ENCODE measurements at places on chromosomes 4 and X.

DNA sequence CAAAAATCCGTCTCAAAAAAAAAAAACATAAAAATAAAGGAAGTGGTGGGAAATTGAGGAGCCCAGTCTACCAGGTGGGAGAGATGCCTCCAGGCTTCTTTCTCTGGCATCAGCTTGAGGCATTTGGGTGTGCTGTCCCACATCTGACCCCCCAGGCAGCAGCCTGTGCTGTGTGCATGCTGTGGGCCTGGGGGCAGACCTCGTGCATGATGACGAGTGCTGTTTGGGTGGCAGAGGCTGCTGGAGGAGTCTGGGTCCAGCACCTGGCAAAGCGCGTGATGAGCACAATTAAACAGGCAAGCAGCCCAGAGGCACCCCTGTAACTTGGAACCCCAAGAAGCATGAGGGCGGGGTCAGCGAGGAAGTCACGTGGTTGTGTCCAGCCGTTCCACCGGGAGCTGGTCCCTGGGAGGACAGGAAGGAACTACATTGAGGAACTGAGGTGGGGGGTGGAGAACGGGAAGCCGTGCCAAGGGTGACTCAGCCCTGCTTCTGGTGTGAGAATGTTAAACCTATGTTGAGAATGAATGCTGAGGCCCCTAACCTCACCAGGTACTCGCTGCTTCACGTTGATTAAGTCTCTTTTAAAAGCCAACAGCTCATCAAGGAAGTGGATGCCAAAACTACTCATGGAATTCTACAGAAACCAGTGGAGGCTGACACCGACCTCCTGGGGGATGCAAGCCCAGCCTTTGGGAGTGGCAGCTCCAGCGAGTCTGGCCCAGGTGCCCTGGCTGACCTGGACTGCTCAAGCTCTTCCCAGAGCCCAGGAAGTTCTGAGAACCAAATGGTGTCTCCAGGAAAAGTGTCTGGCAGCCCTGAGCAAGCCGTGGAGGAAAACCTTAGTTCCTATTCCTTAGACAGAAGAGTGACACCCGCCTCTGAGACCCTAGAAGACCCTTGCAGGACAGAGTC, 6.1 kb downstream of the TACC3 start:
- DNase-seq = peak; percentile 77

GRCh38 chr4:75232546-75232945, 281.7 kb downstream of the RCHY1 start:
- DNase-seq = no peak

GRCh38 chr4:26032630-26033317, 118.8 kb downstream of the SMIM20 start:
- peak; percentile 91 for DNase-seq

DNA sequence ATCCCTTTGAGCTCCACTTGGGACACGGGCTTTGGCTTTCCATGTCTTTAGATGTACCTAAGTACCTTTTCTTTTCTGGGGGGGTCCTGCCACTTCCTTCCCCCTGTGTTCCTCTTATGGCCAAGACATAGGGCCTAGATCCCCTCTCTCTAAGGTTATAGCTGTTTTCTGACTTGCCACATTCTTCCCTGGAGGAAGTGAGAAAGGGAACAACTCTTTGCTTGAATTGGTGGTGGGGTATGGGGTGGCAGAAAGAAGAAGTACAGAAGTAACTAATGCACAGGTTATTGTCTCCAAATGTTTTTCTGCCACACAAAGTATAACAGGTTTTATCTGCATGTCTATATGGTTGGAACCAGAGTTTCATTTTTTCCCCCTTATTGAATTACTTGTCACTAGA, 29.7 kb upstream of the DIPK2B start:
- DNase-seq = no peak

- DNase-seq = peak; percentile 98
Observed at GRCh38 chr4:15695240-15695699, 7.6 kb upstream of the BST1 start.

GRCh38 chr4:186347743-186348142, 81.8 kb downstream of the F11 start:
- DNase-seq = no peak

DNA sequence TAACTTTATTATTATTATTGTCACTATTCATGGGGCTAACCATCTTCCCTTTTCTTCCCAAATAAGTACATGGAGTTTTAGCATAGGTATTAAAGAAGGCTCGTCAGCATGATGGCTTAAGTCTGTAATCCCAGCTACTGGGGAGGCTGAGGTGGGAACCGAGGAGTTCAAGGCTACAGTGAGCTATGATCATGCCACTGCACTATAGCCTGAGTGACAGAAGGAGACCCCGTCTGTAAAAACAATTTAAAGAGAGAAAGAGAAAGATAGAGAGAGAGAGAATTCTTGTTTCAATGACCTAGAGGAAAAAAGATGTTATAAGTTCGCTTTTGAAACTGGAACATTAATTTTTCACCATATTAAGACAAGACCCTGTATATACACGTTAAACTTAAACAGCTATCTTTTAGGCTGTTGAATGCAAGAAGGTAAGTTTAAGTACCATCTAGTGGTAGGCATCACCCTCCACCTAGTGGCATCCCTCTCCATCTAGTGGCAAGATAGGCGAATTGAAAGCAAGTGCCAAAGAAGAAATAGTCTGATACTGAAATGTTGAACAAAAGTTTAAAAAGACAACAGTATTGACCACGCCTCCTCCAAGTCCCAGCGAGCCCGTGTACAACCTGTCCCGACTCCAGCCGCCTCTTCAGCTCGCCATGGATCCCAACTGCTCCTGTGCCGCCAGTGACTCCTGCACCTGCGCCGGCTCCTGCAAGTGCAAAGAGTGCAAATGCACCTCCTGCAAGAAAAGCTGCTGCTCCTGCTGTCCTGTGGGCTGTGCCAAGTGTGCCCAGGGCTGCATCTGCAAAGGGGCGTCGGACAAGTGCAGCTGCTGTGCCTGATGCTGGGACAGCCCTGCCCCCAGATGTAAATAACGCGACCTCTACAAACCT, 26.0 kb upstream of the YTHDC1 start:
- peak; percentile 52 for DNase-seq

DNA sequence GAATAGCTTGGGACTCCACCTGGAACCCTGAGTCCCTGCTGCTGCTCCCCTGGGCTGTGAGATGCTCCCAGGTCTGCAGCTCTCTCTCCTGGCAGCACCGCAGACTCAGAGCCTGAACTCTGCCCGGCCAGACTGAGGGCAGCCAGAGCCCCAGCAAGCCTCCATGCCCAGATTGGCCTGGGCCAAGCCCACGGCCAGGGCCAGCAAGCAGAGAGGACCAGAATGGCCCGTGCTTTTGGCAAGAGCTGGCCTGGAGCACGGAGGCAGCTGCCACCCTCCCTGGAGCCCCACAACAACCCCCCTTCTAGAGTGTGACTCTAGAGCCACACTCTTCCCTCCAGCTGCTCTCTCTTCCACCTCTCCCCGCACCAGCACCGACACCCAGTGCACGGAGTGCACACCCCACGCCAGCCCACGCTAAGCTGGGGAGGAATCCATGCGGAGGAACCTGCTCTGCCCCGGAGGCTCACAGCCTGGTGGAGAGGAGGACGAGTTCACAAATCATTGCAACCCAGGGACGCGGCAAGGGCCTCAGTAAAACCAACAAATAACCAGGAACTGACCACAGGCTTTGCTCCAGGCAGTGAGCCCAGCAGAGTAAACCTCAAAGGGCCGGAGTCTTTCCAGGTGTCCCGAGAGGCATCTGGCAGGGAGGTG, 110.3 kb downstream of the HMX1 start:
- DNase-seq = no peak

- no peak for DNase-seq
Observed at GRCh38 chrX:9418262-9418661, 46.6 kb upstream of the TBL1X start.

GRCh38 chr4:71130827-71131603, 137.6 kb downstream of the DCK start:
- peak; percentile 84 for DNase-seq

DNA sequence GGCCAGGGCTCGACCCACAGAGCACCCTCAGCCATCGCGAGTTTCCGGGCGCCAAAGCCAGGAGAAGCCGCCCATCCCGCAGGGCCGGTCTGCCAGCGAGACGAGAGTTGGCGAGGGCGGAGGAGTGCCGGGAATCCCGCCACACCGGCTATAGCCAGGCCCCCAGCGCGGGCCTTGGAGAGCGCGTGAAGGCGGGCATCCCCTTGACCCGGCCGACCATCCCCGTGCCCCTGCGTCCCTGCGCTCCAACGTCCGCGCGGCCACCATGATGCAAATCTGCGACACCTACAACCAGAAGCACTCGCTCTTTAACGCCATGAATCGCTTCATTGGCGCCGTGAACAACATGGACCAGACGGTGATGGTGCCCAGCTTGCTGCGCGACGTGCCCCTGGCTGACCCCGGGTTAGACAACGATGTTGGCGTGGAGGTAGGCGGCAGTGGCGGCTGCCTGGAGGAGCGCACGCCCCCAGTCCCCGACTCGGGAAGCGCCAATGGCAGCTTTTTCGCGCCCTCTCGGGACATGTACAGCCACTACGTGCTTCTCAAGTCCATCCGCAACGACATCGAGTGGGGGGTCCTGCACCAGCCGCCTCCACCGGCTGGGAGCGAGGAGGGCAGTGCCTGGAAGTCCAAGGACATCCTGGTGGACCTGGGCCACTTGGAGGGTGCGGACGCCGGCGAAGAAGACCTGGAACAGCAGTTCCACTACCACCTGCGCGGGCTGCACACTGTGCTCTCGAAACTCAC, 3.6 kb downstream of the MID1IP1 start:
- peak; percentile 40 for DNase-seq

DNA sequence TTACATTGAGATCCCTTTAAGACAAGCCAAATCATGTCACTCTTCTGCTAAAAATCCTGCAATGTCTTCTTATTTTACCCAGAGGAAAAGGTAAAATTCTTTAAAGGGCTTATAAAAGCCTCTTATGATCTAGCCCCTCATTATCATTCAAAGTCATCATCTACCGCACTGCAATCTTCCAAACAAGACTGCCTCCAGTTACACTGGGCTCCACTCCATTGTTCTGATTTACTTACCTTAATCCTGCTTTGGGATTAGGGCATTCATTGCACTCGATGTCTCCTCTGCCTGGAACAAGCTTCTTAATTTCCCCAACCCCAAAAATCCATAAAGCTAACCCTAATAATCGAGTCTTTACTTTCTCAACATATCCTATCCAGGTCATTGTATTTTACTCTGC, 269.1 kb downstream of the PCDH18 start:
- no peak for DNase-seq

- no peak for DNase-seq
Observed at GRCh38 chrX:10064736-10065135, 92.0 kb upstream of the CLCN4 start.

- no peak for DNase-seq
Observed at GRCh38 chr4:7095611-7096155, 27.8 kb upstream of the GRPEL1 start.

DNA sequence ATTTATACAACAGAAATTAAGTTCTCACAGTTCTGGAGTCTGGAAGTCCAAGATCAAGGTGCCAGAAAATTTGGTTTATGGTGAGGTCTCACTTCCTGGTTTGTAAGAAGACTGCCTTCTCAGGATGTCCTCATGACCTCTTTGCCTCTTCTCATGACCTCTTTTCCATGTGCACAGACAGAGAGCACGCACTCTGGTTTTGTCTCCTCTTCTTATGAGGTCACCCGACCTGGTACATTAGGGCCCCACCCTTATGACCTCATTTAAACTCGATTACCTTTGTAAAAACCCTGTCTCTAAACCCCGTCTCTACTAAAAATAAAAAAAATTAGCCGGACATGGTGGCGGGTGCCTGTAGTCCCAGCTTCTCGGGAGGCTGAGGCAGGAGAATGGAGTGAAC, 155.9 kb downstream of the KIT start:
- no peak for DNase-seq

DNA sequence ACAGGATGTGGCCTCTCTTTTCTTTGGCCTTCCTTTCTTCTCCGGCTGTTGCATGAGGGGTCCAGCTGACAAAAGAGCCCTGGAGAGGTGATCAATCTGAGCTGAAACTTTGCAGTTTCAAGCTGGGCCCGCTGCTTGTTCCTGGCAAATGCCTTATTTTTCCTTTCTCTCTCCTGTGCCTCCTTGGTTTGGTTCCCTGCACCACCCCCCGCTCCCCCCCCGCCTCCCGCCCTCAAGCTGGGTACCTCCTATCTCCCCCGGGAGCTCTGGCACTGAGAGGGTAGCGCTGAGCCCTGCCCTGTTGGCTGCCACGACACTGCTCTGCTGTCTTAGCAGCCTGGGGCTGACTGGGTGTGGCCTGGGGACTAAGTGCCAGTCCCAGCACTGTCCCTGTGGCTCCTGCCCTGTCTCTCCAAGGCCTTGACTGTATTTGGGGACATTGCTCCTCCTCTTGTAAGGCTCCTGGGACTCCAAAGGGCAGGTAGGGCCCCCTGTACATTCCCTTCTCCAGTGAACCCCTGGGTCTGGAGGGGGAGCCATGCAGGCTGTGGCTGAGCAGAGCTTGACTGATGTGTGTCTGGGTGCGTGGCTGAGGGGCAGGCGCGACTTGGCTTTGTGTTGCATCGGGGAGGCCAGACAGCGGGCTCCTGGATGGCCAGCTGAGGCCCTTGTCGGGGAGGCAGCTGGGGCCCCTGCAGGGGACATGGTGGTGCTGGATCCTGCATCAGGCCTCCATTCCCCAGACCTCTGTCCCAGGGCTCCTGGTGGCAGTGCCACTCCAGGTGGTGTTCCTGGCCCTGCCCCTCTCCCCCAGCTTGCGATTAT, 1.1 kb downstream of the PLXNA3 start:
- peak; percentile 60 for DNase-seq

DNA sequence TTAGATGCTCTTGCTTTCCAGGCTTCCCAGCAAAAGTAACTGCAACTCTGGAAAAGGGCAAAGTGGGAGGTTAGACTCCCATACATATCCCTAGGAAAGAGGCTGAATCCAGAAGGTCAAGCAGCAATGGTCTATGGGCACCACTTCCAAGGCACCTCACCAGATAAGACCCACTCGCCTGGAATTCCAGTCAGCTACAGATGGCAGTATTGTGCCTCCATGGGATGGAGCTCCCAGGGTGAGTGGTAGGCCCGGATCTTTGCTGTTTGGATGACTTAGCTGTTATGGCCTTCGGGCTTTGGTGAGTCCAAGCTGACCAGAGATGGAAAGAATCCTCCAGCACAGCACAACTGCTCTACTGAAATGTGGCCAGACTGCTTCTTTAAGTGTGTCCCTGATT, 688.0 kb downstream of the PCDH19 start:
- DNase-seq = no peak

DNA sequence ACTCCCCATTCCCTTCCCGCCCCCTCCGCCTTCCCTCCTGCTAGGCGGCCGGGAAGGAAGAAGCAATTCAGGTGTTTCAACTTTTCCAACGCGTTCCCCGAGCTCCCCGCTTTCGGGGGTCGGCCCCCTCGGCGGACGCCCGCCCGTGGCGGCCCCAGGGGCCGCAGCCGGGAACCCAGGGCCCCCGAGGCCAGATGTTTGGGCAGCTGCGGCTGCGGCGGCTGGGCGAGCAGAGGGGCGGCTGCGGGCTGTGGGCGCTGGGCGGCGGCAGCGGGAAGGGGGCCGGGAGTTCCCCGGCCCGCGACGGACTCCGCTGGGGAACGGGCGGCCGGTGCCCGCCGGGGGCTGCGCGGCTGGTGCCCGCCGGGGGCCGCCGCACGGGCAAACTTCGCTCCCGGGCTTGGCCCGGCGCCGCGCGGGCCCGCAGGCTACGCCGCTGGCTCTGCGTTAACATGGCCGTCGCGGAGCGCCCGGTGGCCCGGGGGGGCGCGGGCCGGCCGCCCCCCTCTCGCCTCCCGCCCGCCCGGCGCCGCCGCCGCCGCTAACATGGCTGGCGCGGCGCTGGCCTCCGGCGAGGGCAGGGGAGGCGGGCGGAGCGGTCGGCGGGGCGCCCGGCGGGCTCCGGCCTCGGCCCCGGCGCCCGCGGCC, 510 bp downstream of the HMGB3 start:
- DNase-seq = no peak

GRCh38 chr4:182699795-182700194, 217.4 kb downstream of the DCTD start:
- no peak for DNase-seq
